ENCODE measurements at places on chromosomes 4 and X. TPM values are rescaled to one million over a fixed set of nuclear protein-coding genes. Genes with fewer than 3 reads are reported as not detected.
A peak's percentile ranks its signal among the peaks of the same experiment; 100 is the strongest.

PRR27 gene
- total RNA-seq: 0.87 TPM

MAP7D2 gene
- 19.5 TPM for total RNA-seq

CD40LG gene
- total RNA-seq: not detected

- no peak overlapping the region for H3K27ac ChIP-seq
- no peak overlapping the region for H3K4me3 ChIP-seq
- H3K4me1 ChIP-seq: no peaks in the 10 kb centered on the region
- no peak for DNase-seq
- no peaks in the 10 kb centered on the region for H3K36me3 ChIP-seq
These were observed 39.8 kb downstream of the XIAP start for GRCh38 chrX:123899701-123900100.

DNA sequence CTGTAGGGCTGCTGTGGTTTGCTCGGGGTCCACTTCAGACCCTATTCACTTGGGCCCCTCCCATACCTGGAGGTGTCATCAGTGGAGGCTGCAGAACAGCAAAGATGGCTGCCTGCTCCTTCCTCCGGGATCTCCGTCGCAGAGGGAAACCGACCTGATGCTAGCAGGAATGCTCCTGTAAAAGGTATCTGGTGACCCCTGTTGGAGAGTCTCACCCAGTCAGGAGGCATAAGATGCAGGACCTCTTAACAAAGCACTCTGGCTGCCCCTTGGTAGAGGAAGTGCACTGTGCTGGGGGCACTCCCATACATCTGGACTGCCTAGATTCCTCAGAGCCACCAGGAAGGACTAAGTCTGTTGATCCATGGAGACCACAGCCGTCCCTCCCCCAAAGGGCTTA lies 296.9 kb downstream of the GRID2 start:
- no peaks in the 10 kb centered on the region for H3K27me3 ChIP-seq
- no peak for DNase-seq
- H3K36me3 ChIP-seq: no peaks in the 10 kb centered on the region
- no peak overlapping the region for H3K4me3 ChIP-seq
- no peak overlapping the region for H3K27ac ChIP-seq
- H3K4me1 ChIP-seq: no peaks in the 10 kb centered on the region

- H3K4me1 ChIP-seq: no peaks in the 10 kb centered on the region
- no peak overlapping the region for H3K27ac ChIP-seq
- H3K36me3 ChIP-seq: no peaks in the 10 kb centered on the region
- DNase-seq: no peak
- no peak overlapping the region for H3K4me3 ChIP-seq
These were observed 425.6 kb downstream of the PCDH18 start for GRCh38 chr4:137106733-137107132.

DNA sequence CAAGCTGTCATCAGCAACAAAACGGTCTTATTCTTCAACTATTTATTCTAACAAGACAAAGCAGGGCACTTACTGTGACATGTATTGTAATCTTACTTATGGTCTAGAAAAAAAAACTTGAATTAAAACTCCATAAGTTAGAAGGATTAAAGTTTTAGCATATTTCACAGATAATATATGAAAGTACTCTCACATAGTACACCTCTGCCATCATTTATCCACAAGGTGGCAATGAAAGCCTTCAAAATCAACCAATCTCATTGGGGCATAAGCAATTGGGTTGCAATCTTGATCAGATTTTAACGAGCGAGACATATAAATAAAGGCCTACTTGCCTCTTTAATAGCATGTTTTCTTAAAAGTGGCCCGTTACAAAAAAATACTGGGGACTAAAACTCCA lies 1382.9 kb downstream of the FAM133A start:
- no peak overlapping the region for H3K4me3 ChIP-seq
- H3K27ac ChIP-seq: no peak overlapping the region
- no peak for DNase-seq
- no peaks in the 10 kb centered on the region for H3K27me3 ChIP-seq
- no peaks in the 10 kb centered on the region for H3K36me3 ChIP-seq

- no peaks in the 10 kb centered on the region for H3K36me3 ChIP-seq
- H3K4me1 ChIP-seq: no peaks in the 10 kb centered on the region
- H3K27ac ChIP-seq: no peak overlapping the region
- no peak for DNase-seq
These were observed 66.9 kb upstream of the NEIL3 start for GRCh38 chr4:177242651-177243286.

- H3K4me3 ChIP-seq: no peak overlapping the region
- no peaks in the 10 kb centered on the region for H3K27me3 ChIP-seq
- H3K4me1 ChIP-seq: no peaks in the 10 kb centered on the region
- H3K27ac ChIP-seq: no peak overlapping the region
- peak; percentile 24 for DNase-seq
These were observed 7.3 kb upstream of the RNF150 start for GRCh38 chr4:141140391-141141200.

GRCh38 chr4:79147251-79147650 lies 178.6 kb downstream of the NAA11 start:
- no peak overlapping the region for H3K27ac ChIP-seq
- no peaks in the 10 kb centered on the region for H3K36me3 ChIP-seq
- DNase-seq: no peak
- H3K27me3 ChIP-seq: no peaks in the 10 kb centered on the region

GRCh38 chr4:70829492-70829891 lies 10.2 kb downstream of the GRSF1 start:
- no peaks in the 10 kb centered on the region for H3K27me3 ChIP-seq
- H3K36me3 ChIP-seq: no peaks in the 10 kb centered on the region
- H3K27ac ChIP-seq: no peak overlapping the region
- H3K4me1 ChIP-seq: no peaks in the 10 kb centered on the region
- no peak for DNase-seq
- no peak overlapping the region for H3K4me3 ChIP-seq

DNA sequence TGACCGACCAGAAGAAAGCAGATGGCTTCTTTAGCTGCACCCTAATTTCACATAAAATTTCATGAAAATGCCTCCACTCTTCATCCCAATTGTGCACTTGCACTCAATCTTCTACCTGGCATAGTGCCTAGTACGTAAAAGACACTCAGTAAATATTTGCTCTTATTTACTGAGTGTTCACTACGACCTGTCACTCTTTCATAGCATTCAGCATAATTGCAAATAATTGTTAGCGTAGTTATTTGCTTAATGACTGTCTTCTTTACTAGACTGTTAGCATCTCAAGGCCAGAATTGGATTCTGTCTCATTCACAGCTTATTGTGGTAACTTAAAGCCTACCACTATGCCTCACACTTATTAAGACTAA lies 130.2 kb downstream of the ENOX2 start:
- H3K27me3 ChIP-seq: no peaks in the 10 kb centered on the region
- H3K36me3 ChIP-seq: no peaks in the 10 kb centered on the region
- no peak overlapping the region for H3K27ac ChIP-seq
